Choroid plexus epithelial cell (primary cell): ENCODE measurements at places on chromosomes 2 and 18.

DNA sequence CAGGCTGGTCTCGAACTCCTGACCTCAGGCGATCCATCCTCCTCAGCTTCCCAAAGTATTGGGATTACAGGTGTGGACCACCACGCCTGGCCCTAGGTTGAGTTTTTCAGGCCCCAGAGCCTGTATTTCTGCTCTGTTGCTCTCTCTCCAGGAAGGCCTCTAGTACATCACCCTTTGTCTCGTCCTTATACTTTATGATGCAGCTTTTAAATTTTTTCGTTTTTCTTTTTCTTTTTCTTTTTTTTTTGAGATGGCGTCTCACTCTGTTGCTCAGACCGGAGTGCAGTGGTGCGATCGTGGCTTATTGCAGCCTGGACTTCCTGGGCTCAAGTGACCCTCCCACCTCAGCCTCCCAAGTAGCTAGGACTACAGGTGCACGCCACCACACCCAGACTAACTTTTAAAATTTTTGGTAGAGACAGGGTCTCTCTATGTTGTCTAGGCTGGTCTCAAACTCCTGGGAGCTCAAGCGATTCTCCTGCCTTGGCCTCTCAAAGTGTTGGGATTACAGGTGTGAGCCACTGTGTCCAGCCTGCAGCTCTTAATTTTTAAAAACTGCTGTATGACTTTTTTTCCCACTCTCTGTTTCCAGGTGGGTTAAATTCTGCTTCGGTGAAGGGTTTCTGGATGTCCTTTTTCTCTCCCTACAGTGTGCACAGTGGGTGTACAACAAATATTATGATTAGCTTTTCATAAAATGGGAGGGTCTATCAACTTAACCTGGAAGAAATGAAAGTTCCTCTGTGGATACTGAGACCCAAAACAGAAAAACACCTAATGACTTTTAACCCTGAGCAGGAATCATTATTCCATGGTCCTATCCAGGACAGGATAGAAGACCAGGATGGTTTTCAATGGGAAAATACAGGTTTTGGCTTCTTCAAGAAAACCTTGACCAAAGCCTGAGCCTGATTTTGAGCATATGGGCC, 47.9 kb downstream of the DDX1 start:
- DNase-seq, result no peak

- peak; percentile 24 for DNase-seq
Observed at GRCh38 chr2:162245061-162245460, 1.8 kb upstream of the FAP start.

GRCh38 chr2:254241-254640, 9.6 kb downstream of the SH3YL1 start:
- DNase-seq, result no peak

DNA sequence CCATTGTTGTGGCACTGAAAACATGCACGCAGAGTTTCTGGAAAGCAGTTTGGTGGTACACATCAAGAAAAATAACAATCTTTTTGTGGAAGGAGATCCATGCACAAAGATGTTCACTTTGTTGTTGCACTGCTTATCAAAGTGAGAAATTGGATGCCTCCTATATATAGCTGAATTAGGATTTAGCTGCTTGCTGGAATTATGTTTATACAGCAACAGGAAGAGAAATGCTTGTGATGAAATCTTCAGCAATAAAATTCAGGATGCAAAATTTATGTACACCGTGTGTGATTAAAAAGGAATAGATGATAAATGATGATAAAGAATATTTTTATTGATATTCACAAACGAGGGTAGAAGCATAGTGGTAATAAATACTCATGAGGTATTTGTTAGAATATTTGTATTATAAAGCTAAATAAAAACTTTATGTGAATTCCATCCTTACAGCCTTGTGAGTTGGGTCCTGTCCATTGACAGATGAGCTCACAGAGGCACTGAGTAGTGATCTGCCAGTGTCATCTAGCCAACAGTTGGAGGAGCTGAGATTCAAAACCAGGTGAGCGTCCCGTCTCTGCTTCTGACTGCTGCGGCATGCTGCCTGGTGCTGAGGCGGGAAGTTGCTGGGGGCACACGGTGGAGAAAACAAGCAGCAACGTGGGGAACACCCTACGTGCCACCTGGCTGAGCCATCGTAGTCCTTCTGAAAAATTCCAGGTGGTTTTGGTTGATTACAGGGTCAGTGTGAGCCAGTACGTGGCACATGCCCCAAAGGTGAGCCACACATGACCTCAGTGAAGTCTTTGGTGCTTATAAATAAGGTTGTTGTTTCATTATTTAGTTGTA, 80.2 kb downstream of the ASAP2 start:
- DNase-seq, result no peak

- DNase-seq, result no peak
Observed at GRCh38 chr2:42249887-42250286, 80.7 kb downstream of the EML4 start.

DNA sequence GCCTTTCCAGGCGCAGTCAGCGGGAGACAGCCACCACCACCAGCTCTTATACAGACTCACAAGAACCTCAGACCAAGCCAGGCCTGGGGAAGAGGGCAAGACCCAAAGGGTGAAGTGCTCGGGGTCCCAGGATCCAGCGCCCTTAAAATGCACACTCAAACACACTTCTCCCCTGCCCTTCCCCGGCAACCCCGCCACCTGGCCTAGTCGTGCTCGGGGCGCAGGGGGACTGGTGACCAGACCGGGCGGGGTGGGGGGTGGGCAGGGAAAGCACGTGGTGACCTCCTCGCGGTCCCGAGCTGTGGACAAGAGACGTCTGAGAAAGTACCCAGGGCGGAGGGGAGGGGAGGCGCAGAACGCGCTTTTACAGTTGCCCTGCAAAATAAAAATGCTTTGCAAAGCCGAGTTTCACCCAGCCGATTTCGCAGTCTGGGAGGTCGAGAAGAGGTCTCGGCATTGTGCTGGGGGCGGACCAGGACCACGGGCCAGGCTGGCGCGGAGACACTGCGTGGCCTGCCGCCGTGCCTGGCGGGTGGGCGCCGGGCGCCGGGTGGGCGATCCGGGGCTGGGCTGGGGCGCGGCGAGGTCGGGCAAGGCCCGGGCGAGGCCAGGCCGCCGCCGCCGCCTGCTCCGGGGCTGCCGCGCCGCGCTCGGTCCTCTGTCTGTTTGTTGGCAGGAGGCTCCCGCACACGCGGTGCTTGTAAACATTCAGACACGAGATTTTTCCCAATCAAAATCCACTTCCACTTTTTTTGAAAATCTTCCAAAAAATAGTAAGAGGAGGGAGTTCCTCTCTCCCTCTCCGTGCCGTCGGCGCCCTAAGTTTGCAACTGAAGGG, 2.0 kb downstream of the BCL11A start:
- peak; percentile 40 for DNase-seq

- peak; percentile 77 for DNase-seq
Observed at GRCh38 chr2:237298151-237299118, 115.5 kb downstream of the COL6A3 start.

DNA sequence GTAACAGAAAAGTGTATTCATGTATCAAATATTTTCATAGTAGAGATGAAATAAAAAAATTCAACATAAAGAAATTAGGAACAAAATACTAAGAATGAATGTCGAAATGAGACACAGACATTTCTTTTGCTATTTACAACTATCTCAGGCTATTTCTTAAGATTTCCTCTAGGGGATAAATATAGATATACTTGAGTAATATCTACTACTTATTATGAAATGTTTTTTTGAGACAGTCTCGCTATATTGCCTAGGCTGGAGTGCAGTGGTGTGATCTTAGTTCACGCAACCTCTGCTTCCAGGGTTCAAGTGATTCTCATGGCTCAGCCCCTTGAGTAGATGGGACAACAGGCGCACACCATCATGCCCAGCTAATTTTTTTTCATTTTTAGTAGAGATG, 326.1 kb downstream of the RNF144A start:
- no peak for DNase-seq

DNA sequence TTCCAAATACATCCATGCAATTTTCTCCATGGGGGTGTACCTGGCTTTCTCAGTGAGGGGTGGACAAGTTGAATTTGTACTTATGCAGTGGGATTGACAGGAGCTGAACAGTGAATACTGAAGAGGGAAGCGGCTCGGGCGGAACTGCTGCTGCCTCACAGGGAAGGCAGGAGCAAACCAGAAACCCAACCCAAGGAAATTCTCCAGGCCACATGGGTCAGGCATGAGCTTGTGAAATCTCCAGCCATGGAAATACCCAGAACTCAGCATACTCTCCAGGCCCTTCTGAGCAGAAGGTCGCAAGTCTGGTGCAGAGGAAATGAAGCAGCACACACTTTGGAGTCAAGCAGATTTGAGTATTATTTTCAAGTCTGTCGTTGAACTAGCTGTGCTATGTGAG, 26.5 kb upstream of the INO80C start:
- DNase-seq, result peak; percentile 96

GRCh38 chr2:3386448-3386958, 7.0 kb downstream of the TRAPPC12 start:
- DNase-seq, result peak; percentile 25

DNA sequence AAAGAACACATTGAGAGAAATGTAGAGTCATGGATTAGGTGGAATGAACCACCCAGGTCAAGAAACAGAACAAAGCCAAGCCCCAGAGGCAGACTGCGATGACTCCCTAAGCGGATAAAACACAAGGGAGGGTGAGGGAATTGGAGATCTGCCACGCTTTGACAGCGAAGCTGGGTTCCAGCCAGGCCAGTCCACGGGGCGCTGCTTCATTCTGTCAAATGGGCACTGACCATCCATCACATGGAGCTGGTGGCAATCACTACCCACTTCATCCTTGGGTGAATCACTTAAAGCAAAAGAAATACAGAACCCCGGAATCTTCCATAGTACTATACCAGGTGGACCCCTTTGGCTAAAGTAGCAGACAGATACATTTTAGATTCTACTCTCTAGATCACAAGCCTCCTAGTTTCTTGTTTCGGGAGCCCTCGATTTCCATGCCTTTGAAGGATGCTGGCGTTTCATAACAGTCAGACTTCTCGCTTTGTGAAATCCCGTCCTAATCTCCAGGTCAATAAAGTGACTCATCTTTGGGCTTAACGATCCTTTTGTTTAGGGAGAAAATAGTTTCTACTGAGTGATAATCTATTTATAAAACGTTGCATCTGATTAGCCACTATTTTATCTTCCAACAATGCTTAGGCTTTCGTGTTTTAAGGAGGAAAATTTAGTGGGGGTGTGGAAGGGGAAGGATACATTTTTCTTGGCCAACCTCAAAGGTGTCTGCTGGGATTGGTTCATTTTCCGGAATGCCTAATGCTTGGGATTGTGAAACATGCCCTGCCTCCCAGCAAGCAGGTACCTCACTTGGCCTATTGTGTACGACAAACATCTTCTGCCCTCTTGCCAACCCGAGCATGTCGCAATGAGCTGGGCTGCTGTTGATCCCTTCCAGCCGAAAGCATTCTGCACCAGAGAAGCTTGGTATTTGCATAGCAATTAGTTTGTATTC, 44.1 kb upstream of the HDAC4 start:
- DNase-seq, result no peak

DNA sequence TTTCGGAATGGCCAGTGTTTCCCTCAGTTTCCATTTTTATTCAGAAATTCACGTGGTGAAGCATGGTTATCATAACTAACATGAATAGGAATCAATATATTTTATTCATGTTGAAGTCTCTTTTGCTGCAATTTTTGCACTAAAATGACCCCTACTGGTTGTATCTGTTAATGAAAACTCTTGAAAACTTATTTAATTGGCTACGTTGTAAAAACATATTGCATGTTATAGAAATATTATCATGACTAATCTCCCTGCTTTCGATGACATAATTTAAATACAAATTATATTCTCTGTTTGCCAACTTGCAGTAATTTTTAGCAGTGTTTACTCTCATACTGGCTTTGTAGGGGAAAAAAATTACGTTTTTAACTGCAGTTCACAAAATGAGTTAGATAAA, 3.5 kb downstream of the CRIM1 start:
- peak; percentile 51 for DNase-seq

DNA sequence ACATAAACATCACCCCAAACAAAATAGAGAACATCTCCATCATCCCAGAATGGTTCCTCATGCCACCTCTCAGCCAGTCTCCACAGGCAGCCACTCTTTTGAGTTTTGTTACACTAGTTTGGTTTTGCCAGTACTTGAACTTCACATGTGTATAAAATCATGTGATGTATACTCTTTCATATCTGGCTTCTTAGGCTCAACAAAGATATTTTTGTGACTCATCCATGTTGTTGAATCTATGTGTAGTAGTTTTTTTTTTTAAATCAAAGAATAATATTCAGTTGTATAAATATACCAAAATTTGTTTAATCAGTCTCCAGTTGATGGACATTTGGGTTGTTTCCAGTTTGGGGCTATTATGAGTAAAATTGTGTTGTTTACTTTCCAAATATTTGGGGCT, 75.9 kb downstream of the PMS1 start:
- DNase-seq, result peak; percentile 37

DNA sequence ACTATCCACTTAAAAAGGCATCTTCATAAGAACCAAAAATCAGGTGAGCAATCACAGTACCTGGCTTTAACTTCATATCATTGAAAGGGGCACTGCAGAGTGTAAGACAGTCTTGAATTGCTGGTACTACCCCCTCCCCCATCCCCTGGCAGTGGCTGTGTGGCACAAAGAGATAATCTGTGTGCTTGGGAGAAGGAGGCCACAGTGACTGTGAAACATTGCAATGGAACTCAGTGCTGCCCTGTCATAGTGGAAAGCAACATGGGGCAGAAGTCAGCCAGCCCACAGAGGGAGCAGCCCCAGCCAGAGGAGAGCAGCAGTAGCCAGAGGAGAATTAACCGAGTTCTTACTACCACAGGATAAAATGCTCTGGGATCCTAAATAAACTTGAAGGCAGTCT, 45.3 kb upstream of the UGP2 start:
- DNase-seq, result no peak

- no peak for DNase-seq
Observed at GRCh38 chr2:207334301-207334623, 168.5 kb upstream of the KLF7 start.

- DNase-seq, result peak; percentile 47
Observed at GRCh38 chr2:20103530-20103929, 52.1 kb upstream of the LAPTM4A start.

DNA sequence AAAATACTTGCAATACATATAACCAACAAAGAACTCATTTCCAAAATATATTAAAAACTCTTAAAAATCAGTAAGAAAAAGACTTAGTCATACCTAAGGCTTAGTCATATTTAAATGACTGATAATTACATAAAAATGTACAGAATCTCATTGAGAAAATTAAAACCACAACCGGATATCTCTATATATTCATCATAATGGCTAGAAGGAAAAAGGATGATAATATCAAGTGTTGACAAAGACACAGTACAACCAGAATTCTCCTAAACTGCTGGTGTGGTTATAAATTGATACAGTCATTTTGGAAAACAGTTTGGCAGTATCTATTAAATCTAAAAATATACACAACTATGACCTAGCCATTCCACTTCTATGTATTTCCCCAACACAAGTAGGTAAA, 27.1 kb upstream of the IHH start:
- no peak for DNase-seq

- no peak for DNase-seq
Observed at GRCh38 chr2:211454679-211455078, 898.3 kb downstream of the CPS1 start.
